ENCODE measurements at places on chromosomes 4 and X.

GRCh38 chr4:110614173-110614963 is 8.5 kb downstream of the PITX2 start:
- DNase-seq: no peak

GRCh38 chrX:54817220-54817820 is 9.8 kb downstream of the MAGED2 start:
- DNase-seq: no peak

- no peak for DNase-seq
Measured at GRCh38 chr4:177401658-177402273, 40.5 kb downstream of the AGA start.

GRCh38 chr4:42843694-42844093 is 48.8 kb upstream of the GRXCR1 start:
- no peak for DNase-seq

DNA sequence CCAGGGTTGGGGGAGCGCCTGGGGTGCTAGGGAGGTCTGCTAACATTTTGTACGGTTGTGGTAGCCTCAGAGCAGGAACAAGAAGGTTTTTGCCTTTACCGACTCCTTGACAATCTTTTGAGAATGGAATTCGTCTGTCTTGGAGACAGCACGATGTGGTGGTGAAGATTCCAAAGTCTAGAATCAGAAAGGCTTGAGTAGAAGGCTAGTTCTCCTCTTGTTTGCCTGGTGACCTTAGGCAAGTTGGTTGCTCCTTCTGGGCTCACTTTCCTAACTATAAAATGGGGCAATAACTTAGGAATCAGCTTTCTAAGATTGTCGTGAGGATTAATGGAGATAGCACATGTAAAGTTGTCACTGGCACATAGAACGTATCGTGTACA is 741 bp downstream of the FAM47E start:
- no peak for DNase-seq

- DNase-seq: no peak
Measured at GRCh38 chrX:28910487-28910886, 323.2 kb downstream of the IL1RAPL1 start.

GRCh38 chrX:39439906-39440798 is 638.9 kb downstream of the MID1IP1 start:
- DNase-seq: no peak
